ENCODE measurements at places on chromosomes 5 and 9.

- no peak for DNase-seq
Measured at GRCh38 chr9:81031422-81032029, 657.8 kb downstream of the TLE1 start.

DNA sequence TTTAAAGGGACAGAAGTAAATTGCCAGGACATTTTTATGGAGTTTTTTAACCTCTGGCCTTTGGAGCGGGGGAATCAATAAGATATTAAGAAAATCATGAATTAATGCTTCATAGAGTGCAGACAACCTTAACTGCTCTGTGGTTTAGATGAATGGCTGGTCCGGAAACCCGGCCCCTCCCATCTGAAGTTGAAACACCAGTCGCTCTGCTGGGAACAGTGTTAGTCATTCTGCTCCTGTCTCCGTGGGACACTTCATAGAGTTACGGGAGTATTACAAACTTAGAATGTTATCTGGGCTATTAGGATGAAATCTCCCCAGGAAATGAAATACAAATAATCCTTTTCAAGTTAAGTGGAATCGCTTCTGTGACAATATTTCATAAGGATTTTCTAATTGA lies 110.1 kb upstream of the IRX2 start:
- no peak for DNase-seq

DNA sequence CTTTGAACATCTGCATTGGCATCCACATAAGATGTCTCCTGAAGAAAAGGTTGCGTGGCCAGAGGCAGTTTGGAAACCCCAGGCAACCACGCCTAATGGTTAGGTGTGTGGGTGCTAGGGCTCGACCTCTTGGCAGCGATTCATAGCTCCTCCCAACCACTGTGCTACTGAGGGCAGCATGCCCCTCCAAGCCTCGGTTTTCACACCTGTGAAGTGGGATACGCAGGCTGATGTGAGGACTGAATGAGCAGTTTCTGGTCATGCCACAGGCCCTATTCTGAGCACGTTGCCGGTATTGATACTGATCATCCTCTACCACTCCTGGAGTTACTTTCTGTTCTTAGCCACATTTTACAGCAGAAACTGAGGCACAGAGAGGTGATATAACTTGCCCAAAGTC lies 19.1 kb downstream of the NDST1 start:
- no peak for DNase-seq

DNA sequence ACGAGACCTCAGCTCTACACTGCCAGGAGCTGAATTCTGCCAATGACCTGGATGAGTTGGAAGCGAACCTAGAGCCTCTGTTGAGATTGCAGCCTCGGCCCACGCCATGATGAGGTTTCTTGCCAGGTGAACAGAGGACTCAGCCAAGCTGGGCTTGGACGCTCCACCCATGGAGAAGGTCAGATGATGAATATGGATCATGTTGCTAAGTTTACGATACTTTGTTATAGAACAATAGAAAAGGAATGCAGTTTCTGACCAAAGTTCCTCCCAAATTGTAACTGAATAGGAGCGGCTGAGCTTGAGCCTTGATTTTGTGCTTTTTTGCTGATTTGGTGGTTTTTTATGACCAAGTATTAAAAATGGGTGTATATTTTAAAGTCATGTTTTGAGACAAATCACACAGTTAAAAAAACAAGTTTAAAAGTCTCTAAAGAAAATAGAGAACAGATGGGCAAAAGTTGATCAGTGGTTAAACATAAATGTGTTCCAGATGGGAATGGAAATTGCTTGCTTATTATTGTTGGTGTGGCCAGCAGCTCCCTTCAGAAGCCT lies 32.9 kb downstream of the ROPN1L start:
- DNase-seq: no peak

GRCh38 chr5:128135286-128135685 lies 51.7 kb downstream of the SLC12A2 start:
- DNase-seq: no peak

GRCh38 chr5:122984425-122984824 lies 52.1 kb downstream of the PPIC start:
- no peak for DNase-seq

GRCh38 chr5:137098663-137099062 lies 400.5 kb downstream of the SPOCK1 start:
- DNase-seq: no peak

DNA sequence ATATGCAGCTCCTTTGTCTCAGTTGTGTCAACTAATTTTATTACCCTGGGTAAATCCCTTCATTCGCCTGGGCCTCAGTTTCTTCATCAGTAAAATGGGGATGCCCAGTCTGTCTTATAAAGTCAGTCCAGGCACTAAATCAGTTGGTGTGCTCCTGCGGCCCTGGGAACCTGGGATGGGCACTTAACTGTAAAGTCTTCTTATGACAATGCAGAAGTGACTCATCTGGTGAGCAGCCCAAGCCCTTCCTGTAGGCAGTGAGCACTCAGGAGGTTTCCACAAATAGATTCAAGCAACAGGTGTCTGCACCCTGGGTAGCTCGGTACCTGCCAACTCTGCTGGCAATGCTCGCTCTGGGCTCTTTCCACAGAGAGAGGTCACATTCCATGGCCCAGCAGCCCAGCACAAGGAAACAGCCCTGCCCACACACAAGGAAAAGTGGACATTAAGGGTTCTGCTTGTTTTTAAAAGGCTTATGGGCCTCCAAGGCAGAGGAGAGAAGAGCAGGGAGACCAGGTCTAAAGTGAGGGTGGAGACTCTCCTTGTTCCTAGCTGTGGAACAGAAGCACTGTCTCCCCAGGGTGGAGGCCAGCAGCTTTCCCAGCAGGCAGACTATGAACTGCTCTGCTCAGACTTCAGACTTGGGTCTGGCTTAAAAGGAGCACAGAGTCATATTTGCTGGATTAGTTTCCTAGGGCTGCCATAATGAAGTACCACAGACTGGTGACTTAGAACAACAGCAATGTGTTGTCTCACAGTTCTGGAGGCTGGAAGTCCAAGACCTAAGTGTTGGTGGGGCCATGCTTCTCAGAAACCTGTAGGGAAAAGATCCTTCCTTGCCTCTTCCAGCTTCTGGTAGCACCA lies 89.7 kb upstream of the ADRA1B start:
- no peak for DNase-seq

DNA sequence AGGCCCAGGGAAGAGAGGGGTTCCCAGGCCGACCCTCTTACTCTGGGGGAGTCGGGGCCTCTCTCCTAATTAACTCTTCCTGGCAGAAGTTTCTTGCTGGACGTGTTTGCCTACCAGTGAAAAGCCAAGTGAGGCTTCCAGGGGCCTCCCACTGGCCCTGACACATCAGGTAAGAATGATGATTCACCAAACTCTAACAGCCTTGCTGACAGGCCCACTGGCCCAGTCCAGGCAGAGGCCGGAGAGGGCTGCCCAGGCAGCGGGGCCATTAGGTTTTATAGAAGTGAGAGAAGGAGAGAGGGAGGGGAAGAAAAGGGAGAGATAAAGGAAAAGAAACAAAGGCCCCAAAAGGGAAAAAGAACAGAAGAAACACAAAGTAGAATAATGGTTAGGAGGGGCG lies 50.8 kb upstream of the FOXE1 start:
- no peak for DNase-seq

Measured in CMK (cell line).